ENCODE measurements at places on chromosomes 2 and 18. TPM values are rescaled to one million over a fixed set of nuclear protein-coding genes. Genes with fewer than 3 reads are reported as not detected.

DNA sequence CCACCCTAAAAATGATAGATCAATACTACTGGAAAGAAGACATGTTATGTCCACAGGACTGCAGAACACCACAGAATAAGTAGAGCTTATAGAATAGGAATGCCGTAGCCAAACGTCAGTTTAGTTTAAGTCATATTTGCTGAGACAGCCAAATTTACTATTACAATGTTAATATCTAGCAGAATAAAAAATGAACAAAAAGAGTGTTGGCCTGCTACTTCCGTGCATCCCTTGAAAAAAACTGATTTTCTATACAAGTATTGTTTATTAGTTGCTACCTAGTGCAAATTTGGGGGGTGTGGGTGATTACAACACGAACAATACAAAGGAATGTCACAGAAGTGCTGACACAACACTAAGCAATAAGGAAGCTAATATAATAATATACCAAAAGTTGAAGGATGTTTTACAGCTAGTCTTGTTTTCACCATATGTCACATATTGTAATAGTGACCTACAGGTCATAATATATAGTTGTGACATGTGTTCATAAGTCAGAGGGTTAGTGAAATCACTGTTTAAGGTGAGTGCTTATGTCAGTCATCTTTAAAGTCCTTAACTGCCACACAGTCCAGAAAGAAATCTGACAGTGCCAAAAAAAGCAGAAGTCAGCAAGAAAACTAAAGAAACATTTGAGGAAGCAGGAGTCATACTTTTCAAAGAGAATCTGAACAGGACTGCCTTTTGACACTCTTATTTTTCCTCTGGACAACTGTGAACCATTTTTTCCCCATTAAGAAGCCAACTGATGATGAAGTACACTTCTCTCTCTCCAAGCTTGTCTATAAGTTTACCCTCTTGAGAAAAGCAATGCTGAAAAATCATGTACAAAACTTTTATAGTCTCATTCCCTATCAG, 376.4 kb downstream of the ZEB2 start:
- DNase-seq: no peak

DNA sequence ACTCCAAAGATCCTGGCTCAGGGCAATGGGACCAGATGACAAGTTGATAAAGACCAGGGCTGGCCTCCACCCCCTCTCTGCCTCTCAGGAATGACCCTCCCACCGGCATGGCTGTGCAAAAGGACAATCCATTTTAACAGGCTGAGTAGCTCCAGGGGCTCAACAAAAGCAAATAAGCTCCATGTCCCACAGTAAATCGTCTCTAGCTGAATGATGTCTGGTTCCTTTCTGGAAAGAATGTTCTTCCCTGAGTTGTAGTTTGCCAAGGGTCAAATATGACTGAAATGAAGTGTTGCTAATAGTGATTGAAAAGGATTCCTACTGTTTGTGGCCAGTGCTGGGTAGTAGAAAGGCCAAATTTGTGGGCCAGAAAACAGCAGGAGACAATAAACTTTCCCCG, 434.4 kb upstream of the ETAA1 start:
- no peak for DNase-seq

DNA sequence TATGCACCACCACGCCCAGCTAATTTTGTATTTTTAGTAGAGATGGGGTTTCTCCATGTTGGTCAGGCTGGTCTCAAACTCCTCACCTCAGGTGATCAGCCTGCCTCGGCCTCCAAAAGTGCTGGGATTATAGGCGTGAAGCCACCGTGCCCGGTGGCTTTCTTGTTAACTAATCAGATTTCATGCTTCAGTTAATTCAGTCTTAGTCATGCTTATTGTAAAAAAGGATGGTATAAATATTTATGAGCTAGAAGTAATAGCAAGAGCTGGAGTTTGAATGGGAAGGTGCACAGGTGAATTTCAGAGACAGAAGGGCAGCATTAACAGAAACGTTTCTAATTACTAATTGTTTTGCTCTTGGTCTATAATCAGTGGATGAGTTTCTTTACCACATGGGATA, 10.3 kb downstream of the GEMIN6 start:
- no peak for DNase-seq

GRCh38 chr2:121451398-121451797, 79.3 kb upstream of the RNU4ATAC start:
- DNase-seq: no peak

DNA sequence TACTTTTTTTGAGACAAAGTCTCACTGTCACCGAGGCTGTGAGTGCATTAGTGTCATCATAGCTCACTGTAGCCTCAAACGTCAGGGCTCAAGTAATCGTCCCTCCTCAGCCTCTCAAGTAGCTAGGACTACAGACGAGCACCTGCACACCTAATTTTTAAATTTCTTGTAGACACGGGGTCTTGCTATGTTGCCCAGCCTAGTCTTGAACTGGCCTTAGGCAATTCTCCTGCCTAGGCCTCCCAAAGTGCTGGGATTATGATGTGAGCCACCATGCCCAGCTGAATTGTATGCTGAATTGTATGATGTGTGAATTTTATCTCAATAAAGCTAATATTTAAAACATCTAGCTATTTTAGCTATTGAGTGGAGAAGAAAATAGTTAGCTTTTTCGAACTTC, 18.9 kb downstream of the CAB39 start:
- DNase-seq: no peak

GRCh38 chr2:238946318-238947242, 98.7 kb downstream of the TWIST2 start:
- DNase-seq: no peak

GRCh38 chr2:20191714-20192569, 33.0 kb downstream of the SDC1 start:
- DNase-seq: no peak

- peak; percentile 0 for DNase-seq
Measured at GRCh38 chr2:167420211-167420610, 531.9 kb downstream of the XIRP2 start.

GRCh38 chr2:201313362-201313761, 43.8 kb downstream of the FLACC1 start:
- no peak for DNase-seq

DNA sequence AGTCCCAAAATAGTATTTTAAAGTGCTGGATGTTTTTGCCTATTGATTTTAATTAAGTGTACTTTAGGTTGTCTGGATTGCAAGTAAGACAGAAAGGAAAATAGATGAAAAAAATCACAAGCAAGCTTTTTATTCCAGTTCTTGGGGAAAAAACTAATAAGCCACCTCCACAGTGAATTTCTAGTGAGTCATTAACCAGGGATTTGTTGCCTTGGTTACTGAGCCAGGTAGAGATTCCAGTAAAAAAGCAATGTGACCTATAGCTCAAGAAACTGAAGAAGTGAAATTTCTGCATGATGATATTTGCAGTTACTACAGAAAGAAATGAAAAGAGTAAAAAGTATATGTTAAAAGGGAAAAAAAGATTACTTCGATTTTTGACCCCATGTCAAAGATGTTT, 160.6 kb downstream of the METTL4 start:
- DNase-seq: no peak

DNA sequence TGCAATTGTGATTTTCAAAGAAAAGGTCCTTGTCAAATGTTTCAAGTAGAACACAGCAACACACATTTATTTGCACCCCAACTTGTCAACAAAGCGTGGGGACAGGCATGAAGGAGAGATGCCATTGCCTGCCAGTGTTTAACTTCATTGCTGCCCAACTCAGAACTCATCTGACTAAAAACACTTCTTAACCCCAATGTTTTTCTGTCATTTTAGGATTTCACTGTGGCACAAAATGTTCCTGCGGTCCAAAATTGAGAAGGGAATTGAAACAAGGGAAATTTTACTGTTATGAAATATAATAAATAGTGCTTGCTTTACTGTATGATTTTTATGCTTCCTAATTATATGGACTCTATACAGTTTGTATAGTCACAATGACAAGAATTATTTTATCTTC, 45.7 kb downstream of the PMAIP1 start:
- no peak for DNase-seq

GRCh38 chr2:62593825-62594224, 87.8 kb upstream of the TMEM17 start:
- DNase-seq: no peak

- no peak for DNase-seq
Measured at GRCh38 chr2:21326152-21326551, 202.4 kb downstream of the TDRD15 start.

DNA sequence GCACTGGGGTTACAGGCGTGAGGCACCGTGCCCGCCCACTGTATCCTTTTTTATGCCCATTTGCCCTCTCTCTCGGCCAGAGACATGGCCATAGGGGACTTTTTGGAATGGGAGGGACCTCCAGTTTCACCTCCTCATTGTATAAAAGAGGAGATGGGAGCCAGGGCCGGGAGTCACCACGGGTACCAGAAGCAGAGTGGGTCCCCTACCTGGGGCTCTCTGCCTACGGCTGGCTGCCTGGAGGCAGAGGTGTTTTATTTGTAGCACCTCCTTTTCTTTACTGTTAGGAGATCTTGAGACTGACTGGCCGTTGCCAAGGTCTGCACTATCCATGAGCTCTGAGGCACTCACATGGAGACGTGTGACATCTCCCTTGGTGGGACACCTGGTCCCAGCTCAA, 162.8 kb downstream of the LDLRAD4 start:
- no peak for DNase-seq

DNA sequence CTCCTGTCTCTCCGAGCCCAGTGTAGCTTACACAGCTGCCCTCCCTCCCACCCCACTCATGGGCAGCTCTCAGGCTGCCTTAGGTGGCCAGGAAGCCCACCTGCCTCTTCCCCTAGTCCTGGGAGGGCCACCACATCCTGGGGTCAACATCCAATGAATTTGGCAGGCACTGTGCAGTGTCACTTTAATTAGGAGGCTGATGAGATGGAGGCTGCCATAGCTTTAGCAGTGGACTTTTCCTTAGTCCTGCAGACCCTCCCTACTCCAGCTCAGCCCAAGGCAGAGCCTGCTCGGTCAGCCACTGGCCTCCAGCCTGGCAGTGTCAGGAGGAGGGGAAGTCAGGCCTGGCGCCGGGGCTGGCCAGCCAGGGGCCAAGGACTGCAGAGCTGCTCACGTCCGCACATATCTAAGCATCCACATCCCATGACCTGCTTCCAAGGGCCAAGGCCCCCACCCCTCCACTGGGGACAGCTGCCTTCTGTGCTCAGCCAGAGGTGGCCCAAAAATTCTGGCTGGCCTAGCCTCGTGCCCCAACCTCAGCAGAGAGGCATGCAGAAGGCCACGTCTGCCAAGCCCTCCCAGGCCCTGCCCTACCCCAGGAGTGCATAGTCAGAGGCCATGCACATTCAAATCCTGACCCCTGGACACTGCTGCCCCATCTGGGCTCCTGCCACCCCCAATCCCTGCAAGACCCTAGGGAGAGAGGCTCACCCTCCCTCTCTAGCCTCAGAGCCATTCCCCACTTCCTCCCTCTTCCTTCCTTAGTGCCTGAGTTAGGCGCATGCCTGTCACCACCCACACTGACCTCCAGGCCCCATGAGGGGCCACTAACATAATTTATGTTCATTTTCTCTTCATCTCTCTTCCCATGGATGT, 33.1 kb downstream of the ADRA2B start:
- no peak for DNase-seq

DNA sequence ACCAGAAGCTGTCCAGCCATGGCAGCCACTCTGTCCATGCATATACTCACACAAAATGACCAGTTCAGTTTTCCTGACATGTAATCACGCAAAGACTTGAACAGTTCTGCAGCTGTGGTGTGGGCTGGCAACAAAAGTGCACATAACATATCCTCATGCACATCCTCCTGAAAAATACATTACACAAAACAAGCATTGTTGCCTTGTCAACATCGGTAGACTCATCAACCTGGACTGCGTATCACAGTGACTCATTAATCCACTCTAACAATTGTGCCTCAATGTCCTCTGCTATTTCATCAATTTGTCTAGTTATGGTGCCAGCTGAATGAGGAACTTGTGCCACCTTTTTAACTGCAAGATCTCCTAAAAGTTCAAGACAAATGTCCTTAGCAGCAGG, 19.5 kb downstream of the RBKS start:
- no peak for DNase-seq

DNA sequence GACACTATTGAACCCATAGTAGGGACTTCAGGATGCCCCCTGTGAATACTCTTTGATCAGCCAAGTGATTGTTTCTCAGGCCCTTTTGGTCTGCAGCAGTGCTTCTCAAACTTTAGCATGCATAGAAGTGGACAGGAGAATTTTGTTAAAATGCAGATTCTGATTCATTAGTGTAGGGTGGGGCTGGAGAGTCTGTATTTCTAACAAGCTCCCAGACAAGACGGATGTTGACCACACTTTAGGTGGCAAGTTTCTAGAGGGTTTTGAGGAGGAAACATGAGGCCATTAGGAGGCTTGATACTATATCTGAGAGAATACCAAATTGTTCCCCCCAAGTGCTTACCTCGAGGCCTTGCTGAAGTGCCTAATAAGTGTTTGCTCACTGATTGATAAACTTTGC, 317.9 kb downstream of the CLIP4 start:
- no peak for DNase-seq

- no peak for DNase-seq
Measured at GRCh38 chr18:13589943-13590342, 136.4 kb downstream of the FAM210A start.

The SKA1 gene
- 0.10 TPM for total RNA-seq

The WDR43 gene
- total RNA-seq: 45.1 TPM

The CHRND gene
- 339 TPM for total RNA-seq

The CIDEA gene
- total RNA-seq: not detected

The MGAT4A gene
- total RNA-seq: 2.0 TPM

The ALPG gene
- not detected for total RNA-seq
